ENCODE measurements at places on chromosomes 1 and 21.

GRCh38 chr1:55050283-55050682 is 10.9 kb downstream of the PCSK9 start:
- DNase-seq, result no peak

GRCh38 chr1:68919075-68919474 is 422.2 kb upstream of the DEPDC1 start:
- DNase-seq, result no peak

DNA sequence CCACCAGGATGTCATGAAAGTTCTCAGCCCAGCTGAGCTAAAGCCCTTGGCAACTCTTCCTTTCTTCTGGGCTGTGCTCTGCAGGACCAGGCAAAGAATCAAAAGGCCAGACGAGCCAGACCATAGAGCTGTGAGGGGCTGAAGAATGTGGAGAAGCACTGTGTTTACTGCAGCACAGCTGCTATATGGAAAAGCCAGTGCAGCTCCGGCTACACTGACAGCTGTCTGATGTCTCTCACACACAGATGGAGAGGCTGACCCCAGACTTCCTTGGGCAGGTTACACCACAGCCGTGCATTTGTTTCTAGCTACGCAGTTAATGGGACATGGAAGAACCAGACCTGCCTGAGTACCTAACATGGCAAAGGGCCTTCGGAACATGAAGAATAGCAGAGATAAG is 40.3 kb downstream of the CD247 start:
- DNase-seq, result no peak

- DNase-seq, result no peak
These were observed 125.9 kb downstream of the RHOU start for GRCh38 chr1:228860911-228861831.

- no peak for DNase-seq
These were observed 31.7 kb downstream of the USP48 start for GRCh38 chr1:21751281-21751680.
